M059J (cell line): ENCODE measurements at places on chromosomes 6 and 20. TPM values are rescaled to one million over a fixed set of nuclear protein-coding genes. Genes with fewer than 3 reads are reported as not detected.

DNA sequence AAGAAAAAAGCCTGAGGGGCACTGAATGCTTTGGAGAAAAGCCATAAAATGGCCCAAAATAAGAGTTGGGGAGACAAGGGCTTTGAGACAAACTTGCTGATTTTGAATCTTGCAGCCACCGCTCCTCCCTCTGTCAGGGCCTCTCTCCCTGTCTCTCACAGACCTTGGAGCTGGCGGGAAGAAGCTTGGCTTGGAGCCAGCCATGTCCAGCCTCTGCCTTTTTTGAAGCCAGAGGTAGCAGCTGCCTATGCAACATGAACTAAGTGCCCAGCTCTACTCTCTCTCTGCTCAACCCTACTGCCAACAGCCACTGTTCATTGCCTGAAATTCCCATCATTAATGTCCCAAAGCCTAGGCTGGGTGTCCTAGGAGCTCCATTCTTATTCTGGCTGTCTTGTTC, 63.7 kb upstream of the CTNNBL1 start:
- DNase-seq: no peak

DNA sequence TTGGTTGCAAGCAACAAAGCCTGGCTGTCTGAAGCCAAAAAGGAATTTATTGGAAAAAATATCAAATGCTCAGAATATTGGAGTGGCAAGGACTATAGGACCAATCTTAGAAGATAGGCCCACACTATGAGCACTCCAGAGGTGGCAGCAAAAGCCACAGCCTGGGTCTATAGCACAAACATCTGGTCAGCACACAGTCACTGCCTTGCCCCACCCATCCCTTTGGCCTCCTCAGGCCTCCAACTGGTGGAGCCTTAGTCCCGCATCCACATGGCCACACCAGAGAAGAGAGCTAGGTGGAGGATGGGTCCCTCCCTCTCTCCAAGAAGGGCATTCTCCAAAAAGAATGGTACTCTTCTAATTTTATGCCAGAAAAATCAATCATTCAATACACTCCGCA, 14.0 kb downstream of the NUDT3 start:
- DNase-seq: no peak

The EIF6 gene
- total RNA-seq: 303 and 313 TPM in 2 replicates

The MDN1 gene
- total RNA-seq: 3.5 and 8.7 TPM in 2 replicates

The PROKR2 gene
- not detected in 2 replicates for total RNA-seq

The SNAI1 gene
- 8.4 and 10.6 TPM in 2 replicates for total RNA-seq
